ENCODE measurements at places on chromosomes 5 and 9.

DNA sequence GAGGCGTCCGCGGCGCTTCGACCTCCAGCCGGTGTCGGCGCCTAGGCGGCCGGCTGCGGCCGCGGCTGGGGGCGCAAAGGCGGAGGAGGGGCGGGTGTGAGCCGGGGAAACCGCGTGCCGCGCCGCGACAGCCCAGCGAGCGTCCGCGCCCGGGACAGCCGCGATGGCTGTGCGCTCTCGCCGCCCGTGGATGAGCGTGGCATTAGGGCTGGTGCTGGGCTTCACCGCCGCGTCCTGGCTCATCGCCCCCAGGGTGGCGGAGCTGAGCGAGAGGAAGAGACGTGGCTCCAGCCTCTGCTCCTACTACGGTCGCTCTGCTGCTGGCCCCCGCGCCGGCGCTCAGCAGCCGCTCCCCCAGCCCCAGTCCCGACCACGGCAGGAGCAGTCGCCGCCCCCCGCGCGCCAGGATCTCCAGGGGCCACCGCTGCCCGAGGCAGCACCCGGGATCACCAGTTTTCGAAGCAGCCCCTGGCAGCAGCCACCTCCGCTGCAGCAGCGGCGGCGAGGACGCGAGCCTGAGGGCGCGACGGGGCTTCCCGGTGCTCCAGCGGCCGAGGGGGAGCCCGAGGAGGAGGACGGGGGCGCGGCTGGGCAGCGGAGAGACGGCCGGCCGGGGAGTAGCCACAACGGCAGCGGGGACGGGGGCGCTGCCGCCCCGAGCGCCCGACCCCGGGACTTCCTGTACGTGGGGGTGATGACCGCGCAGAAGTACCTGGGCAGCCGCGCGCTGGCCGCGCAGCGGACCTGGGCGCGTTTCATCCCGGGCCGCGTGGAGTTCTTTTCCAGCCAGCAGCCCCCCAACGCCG, 605 bp downstream of the CHSY3 start:
- DNase-seq = no peak

DNA sequence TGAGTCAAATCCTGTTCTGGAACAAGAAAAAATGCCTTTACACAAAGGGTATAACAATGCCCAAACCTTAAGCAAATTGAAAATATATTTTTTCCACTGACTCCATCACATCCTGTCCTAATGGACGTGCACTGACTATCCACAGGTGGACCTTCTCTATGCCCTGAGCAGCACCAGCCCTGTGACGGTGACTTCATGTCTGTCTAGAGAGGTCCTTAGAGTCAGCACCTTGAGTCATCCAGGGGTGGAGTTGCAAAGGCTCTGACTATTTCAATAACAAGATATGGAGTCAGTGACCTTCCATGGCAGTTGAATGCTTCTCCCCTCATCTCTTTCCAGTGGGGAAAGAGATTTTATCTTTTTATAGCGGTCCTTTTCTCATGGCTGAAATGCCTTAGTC, 78.0 kb downstream of the YIPF5 start:
- DNase-seq = no peak

DNA sequence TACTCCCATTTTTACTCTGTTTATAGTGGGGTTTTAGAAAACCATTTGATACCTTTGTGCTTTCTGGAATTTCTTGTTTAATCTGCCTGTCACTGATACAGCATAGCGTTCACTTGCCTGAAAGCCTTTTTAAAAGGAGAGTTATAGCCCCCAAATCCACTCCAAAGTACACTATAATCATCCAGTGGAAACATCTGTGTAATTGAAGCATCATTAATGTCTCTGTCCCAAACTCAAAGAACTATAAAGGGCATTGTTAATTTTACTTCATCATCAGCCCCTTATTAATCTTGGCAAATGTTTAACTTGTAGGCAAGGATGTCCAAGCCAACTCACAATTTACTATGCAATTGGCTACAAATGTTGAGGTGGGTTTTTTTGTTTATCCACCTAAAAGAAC, 64.3 kb downstream of the TMEM252 start:
- DNase-seq = no peak

- DNase-seq = no peak
Measured at GRCh38 chr9:4243877-4244812, 55.7 kb downstream of the GLIS3 start.

All from stimulated activated CD4-positive, alpha-beta T cell treated with anti-CD3 and anti-CD28 coated beads, Interleukin-4, amount 100 ng/mL, for 4 hours (primary cell).